Stimulated activated naive CD8-positive, alpha-beta T cell treated with anti-CD3 and anti-CD28 coated beads, Interleukin-15, amount 100 ng/mL, for 72 hours (primary cell): ENCODE measurements at places on chromosomes 4 and X.

DNA sequence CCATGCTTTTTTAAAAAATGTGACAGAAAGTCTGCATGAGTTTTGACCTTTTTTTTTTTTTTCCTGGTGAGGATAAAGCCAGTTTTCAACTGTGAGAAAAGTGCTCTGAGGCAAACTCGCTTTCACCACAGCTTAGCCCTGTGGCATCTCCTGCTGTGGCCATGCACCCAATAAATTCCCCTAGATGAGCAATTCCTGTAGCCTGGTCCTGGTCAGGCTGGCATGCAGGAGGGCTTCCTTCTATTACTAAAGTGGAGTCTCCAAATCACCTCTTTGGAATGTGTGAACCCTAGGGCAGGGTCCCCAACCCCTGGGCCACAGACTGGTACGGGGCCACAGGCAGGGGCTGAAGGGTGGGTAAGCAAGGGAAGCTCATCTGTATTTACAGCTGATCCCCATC, 265.4 kb downstream of the RAPGEF2 start:
- DNase-seq = no peak

GRCh38 chrX:153482376-153483015, 12.1 kb upstream of the HAUS7 start:
- no peak for DNase-seq

DNA sequence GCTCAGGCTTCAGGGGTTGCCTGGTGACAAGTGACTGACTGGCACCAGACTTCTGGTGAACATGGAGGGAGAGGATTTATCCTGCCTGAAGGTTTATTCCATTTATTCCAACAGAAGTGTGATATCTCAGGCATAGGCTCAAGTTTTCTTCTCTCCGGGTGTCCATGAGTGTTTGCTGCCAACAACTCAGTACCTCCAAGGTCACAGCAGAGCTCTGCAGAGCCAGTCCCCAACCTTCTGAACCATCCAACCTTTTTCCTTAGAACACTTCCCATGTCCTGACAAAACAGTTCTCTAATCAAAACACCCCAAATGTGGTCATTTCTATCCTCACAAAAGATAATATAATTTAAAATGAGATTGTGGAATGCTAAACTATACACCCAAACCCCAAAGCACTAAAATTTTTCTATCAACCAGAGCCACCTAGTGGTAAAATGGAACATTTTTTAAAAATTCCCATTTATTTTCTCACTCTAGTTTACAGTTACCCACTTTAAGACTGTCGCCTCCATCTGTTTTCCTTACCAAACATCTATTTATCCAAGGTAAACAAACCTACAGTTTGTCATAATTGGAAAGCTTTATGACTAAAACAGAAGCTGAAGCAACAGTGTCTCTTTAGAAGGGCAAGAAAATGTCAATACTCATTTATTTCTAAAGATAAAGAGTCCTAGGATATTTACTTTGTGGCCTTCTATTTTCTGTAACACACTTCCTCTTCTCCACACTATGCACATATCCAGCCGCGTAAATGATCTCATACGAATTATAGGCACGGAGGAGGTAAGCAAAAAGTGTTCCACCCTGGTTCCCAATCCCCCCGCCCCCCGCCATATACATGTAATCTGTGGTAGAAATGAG, 39.5 kb downstream of the TMEM154 start:
- no peak for DNase-seq

DNA sequence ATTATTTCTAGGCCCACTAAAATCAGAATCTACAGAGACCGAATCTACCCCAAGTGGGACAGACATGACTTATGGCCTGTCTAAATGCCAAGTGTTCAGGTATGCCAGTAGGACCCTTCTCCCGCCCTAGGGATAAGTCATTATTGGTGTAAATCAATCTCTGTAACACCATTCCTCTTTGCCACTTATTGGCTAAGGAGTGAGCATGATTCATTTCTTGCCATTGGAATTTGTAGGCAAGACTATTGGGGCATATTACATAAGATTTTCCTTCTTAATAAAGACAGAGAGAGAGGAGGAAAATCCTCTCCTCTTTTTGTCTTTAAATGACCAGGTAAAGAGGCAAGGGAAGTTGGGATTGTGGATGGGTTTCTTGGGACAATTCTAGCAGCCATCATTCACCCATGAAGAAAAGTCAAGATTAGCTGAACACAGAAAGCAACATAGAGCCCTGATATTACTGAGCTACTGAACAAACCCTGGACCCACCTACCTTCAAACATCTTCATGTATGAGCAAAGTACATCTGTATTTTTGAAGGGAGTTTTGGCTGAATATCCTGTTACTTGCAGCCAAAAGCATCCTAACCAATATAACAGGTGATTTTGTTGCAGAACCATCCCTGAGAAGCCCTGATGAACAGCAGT, 2.6 kb downstream of the SLC9B2 start:
- no peak for DNase-seq

- no peak for DNase-seq
These were observed 5.3 kb downstream of the ARSF start for GRCh38 chrX:3046253-3047240.

GRCh38 chrX:19595043-19595677, 79.9 kb upstream of the MAP3K15 start:
- DNase-seq = no peak
